ENCODE measurements at places on chromosomes 5 and 9.

GRCh38 chr5:33824516-33825195 is 67.1 kb downstream of the ADAMTS12 start:
- no peak for DNase-seq

GRCh38 chr9:95067897-95068296 is 249.6 kb downstream of the FANCC start:
- DNase-seq: no peak

DNA sequence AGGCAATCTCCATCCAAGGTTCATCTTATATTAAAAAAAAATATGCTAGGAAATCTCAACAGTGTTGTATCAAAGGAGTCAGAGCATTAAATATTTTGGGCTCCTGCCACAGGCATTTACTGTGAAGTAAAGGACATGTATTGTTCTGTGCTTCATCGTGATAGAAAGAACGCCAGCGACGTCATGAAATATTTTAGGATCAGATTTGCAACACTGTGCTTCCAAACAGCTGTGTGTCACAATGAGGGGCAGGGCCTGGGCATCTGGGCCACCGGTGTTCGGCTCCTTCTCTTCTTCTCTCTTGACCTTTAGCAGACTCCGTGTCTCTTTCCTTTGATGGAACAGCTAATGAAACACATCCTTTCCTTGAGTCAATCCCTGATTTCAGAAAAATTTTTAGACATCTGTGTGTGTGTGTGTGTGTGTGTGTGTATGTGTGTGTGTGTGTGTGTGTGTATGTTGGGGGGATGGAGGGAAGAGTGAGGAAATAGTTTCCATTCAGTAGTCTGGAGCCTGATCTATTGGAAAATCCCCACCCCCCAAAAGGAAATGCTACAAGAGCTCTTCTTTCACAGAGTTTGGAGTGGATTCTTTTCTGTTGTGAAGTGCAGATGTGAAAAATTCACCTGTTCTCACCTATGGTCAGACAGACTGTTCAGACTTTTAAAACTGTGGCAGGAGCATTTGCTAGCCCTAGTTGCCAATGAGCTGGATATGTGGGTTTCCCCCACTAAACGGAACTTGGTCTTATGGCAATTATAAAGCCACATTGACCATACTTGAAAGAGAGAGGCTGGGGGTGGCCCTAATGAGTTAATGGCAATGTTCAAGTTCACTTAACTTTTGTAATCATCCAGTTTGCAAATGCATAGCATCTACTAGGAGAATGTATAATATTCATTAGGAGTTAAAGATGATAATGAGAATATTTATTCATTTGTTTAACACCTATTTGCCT is 18.1 kb upstream of the TNC start:
- no peak for DNase-seq

DNA sequence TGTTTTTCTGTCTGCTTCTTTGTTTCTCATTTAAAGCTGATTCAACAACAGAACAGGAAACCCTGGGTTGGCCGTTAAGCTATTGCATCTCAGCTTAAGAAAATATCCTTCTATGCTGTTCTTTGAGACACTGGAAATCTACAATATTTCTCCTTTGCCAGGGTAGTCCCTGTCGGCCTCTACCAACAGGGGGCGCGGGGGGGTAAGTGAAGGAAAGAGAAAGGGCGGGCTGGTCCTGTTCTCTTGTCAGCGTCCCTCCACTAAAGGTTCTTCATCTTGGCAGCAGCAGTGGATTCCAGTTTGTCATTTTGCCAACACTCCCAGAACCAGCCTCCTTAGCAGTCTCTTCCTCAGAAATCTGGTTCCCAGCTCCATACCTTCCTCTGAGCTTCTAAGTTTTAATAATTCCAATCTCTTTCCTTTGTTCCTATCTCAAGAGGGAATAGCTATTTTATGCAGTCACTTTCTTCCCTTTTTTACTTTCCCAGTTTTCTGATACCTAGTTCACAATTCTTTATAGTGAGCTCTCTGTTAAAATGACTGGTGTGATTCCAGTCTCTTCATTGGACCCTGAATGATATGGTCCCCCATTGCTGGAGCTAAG is 222.3 kb downstream of the GLIS3 start:
- DNase-seq: peak; percentile 23

- DNase-seq: no peak
Observed at GRCh38 chr5:1959725-1960581, 77.2 kb upstream of the IRX4 start.

- DNase-seq: no peak
Observed at GRCh38 chr9:36011379-36011778, 25.3 kb upstream of the RECK start.

DNA sequence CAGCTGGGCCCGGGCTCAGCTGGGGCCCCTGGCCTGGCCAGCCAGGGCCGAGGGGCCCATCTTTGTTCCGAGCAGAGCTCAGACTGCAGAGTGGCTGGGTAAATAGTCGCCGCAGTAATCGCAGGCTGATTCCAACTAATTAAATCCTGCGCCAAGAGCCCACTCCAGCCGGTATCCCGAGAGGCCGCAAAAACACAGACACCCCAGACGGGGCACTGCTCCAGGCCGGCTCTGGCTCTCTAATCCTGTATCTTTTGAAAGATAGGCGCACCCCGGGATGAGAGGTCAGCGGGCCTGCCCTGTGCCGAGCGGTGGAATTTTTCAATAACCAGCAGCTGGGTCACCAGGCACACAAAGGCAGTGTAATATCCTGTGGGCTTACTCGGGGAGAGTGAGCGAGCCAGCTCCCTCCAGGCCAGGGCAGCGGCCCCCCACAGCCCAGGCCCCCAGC is 57.7 kb downstream of the LMX1B start:
- no peak for DNase-seq

DNA sequence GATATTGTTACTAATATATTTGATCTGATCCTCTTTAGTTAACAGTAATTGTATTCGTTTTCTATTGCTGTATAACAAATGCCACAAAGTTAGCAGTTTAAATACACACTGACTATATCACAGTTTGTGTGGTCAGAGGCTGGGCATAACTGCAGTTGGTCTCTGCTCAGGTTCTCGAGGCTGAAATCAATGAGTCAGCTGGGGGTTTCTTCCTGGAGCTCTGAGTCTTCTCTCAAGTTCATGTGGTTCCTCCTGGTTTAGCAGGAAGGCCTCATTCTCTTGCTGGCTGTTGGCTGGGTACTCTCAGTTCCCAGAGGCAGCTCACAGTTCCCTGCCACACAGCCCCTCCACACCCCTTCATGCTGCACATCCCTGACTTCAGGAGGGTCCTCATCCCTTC is 20.7 kb downstream of the COL23A1 start:
- no peak for DNase-seq

- DNase-seq: no peak
Observed at GRCh38 chr5:61263561-61264272, 68.3 kb upstream of the ZSWIM6 start.

GRCh38 chr9:115628426-115628825 is 510.5 kb upstream of the TNC start:
- DNase-seq: no peak

DNA sequence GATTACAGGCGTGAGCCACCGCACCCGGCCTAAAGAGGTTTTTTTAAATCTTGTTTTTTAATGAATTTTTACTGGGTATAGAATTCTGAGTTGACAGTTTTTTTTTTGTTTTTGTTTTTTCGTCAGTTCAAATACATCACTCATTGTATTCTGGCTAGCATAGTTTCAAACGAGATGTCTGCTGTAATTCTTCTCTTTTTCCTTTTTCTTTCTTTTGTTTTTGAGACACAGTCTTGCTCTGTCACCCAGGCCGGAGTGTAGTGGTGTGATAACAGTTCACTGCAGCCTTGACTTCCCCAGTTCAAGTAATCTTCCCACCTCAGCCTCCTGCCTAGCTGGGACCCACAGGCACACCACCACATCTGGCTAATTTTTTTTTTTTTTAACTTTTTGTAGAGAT is 2.2 kb upstream of the PRRT1B start:
- no peak for DNase-seq

- DNase-seq: no peak
Observed at GRCh38 chr5:83715236-83716065, 5.2 kb downstream of the HAPLN1 start.

GRCh38 chr5:142108432-142109330 is at the start of gene NDFIP1:
Gene NDFIP1 (plus strand): TSS chr5:142108779. CDS start chr5:142108975, 196 bp downstream.
- peak; percentile 85 for DNase-seq

DNA sequence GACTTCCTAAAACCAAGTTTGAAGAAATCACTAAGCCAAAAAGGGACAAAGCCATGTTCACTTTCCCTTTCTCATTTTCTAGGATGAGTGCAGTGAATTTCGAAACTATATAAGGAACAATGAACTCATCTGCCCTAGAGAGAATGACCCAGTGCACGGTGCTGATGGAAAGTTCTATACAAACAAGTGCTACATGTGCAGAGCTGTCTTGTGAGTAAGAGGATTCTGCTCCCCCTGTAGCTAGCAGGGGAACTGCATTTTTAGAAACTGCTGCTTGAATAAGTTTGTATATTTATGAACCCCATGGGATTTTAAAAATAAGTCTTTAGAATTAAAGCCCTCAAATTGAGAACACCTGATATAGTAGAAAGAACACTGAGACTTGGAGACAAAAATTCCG is 42.7 kb upstream of the SPINK14 start:
- DNase-seq: no peak

DNA sequence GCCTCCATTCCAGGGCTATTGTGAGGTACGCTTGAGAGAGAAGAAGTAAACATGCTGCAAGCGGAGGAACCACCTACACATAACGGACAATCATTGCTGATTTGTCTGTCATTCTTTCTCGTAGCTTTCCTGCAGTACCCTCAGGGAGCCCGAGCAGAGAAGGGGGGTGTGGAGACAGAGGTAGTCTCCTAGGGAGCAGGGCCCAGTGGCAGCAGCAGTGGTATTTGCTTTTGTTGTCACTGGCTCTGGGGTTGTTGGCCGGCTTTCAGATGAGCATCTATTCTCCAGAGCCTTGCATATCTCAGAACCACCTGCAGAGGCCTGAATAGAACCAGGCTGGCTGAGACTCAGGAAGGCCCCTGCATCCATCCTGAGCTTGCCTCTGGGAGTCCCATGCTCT is 19.9 kb downstream of the ENHO start:
- DNase-seq: peak; percentile 61

- no peak for DNase-seq
Observed at GRCh38 chr9:36818242-36818938, 215.7 kb downstream of the PAX5 start.

DNA sequence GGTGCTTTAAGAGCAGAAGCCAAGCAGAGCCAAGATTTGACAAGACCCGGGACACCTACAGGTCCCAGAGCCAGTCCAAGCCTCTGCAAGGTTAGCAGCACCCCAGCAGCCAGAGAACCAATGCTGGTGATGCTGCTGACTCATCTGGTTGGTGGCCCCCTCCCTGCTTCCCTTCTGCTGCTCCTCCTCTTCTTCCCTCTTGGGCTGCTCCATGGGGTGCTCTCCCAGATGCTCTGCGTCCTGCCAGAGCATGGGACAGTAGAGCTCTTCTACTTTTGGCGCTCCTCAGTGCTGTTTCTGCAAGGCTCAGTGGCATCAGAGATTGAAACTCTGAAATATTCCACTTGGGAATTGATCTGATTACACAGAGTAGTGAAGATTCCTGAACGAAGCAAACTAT is 76.1 kb upstream of the SAP30L start:
- no peak for DNase-seq

- no peak for DNase-seq
Observed at GRCh38 chr5:158682631-158683030, 417.1 kb downstream of the EBF1 start.

GRCh38 chr9:114302727-114303126 is 20.2 kb upstream of the ORM1 start:
- no peak for DNase-seq

DNA sequence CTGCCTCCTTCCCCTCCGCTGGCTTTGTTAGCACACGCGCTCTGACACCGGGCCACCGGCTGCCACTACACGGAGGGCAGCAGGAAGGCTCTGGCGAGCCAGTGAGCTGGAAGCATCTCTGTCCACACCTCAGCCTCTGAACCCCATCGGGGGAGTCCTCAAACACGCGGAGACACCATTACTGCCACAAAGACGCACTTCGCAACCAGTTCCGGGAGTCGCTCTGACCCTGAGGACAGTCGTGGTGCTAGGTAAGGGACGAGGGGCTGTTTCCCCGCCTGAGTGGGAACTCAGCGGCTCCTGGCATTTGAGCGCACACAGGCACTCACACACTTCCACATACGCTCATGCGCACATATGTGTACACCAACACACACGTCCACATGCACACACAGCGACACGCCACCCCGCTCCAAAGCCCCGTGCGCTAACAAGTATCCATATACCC is 160.0 kb downstream of the C9orf152 start:
- no peak for DNase-seq

- no peak for DNase-seq
Observed at GRCh38 chr5:33975852-33976251, 8.6 kb downstream of the SLC45A2 start.

DNA sequence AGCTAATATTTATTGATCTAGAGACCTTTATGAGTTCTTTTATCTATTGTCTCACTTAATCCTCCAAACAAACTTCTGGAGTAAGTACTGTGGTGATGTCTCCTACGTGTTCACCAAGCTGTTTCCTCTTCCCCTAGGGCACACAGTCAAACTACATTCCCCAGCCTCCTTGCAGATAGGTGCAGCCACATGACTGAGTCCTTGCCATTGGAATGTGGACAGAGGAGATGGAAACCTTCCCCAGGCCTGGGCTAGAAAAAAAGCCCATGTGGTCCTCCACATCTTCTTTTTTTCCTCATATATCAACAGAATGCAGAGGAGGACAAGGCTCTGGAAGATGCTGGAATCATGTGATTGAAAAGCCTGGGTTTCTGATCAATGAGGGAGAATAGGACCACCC is 88.0 kb downstream of the ANKRD55 start:
- no peak for DNase-seq

GRCh38 chr9:2263665-2264064 is 248.5 kb downstream of the SMARCA2 start:
- DNase-seq: no peak

DNA sequence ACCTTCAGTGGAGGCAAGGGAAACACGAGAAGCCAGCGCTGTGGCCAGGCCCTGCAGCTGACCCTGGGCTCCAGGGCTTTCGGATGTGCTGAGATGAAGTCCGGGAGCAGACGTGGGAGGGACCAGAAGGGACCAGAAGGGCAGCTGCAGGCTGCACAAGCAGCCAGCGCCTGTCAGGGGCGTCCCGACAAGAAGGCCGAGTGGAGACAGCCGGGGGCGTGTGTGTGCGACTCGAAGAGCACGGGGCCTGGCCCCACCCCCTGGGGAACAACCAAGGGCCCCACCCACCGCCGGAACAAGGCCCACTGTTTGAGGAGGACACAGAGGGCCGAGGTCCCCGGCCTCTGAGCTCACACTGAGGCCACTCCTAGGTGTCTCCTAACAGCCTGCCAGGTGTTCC is 31.4 kb downstream of the SLC12A7 start:
- DNase-seq: no peak

GRCh38 chr5:165282491-165282890 is 1777.1 kb downstream of the MAT2B start:
- DNase-seq: no peak

- DNase-seq: no peak
Observed at GRCh38 chr9:37495571-37495970, 9.8 kb downstream of the POLR1E start.

- no peak for DNase-seq
Observed at GRCh38 chr9:116436121-116436520, 251.0 kb upstream of the TRIM32 start.

- no peak for DNase-seq
Observed at GRCh38 chr5:123699571-123699970, 187.6 kb downstream of the CSNK1G3 start.

- no peak for DNase-seq
Observed at GRCh38 chr9:121217609-121218292, 16.1 kb upstream of the RAB14 start.

Data from substantia nigra (tissue), 51 donors.